Karpas-422 (cell line): ENCODE measurements at places on chromosomes 6 and 20. TPM values are rescaled to one million over a fixed set of nuclear protein-coding genes. Genes with fewer than 3 reads are reported as not detected.
A peak's percentile ranks its signal among the peaks of the same experiment; 100 is the strongest.

The THEMIS gene
- total RNA-seq = not detected in 2 replicates

The RSPO4 gene
- total RNA-seq = not detected in 2 replicates

The TNFAIP3 gene
- 0.72 and 0.75 TPM in 2 replicates for total RNA-seq

The MAS1 gene
- not detected in 2 replicates for total RNA-seq

The COL12A1 gene
- total RNA-seq = not detected in 2 replicates

The MLIP gene
- total RNA-seq = not detected in 2 replicates

The DEFB124 gene
- not detected in 2 replicates for total RNA-seq

The OXT gene
- not detected in 2 replicates for total RNA-seq

The TMEM200A gene
- total RNA-seq = not detected in 2 replicates

The SLC22A16 gene
- total RNA-seq = not detected in 2 replicates

The OPN5 gene
- total RNA-seq = not detected in 2 replicates

The MDN1 gene
- total RNA-seq = 36.5 and 42.0 TPM in 2 replicates

The PACSIN1 gene
- total RNA-seq = not detected in 2 replicates

The KHDRBS2 gene
- total RNA-seq = 40.1 and 41.8 TPM in 2 replicates

The KCNQ5 gene
- 29.1 and 50.5 TPM in 2 replicates for total RNA-seq

The BPIFB4 gene
- total RNA-seq = not detected in 2 replicates

DNA sequence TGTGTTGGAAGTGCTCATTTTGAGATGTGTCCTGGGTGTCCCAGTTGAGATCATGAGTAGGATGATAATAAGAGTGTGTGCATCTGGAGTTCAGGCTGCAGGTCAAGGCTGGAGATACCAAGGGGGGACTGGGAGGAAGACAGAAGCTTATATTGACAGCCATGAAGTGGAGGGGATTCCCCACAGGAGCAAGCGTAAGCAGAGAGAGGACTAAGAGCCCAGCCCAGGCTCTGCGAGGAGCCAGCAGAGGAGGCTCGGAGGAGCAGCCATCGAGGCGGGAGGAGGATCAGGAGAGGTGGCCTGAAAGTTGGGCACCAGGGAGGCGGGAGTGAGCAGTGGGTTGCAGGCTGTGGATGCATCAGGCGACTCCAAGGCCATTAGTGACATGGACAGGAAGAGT is 116.2 kb downstream of the SLC24A3 start:
- DNase-seq = no peak

GRCh38 chr20:53847139-53847836 is 223.1 kb downstream of the BCAS1 start:
- no peak for DNase-seq

DNA sequence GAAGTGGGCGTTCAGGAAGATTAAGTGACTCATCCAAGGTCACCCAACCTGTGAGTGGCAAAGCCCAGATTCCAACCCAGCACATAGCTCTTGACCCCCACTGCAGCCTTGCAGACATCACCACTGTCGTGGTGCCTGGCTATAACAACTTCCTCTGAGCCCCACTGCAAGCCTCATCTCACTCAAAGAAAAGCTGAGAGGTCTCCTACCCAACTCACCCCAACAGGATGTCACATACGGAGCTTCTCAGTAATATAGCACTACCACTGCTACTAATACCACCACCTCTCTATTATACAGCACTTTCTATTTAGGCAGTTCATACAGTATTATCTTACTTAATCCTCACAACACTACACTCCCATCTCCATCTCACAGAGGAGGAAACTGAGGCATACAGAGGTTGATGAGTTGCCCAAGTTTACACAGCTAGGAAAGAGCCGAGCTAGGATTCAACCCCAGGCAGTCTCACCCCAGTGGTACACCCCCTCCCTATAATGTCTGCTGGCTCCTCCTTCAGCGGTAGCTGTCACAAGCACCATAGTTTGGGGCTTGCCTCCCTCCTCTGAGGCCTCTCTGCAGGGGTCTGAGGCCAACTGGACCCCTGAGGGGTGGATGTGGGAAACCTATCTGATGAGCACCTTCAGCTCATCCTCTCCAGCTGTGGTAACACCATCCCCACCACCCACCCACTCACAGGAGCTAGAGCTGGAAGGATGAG is 19.5 kb downstream of the TFEB start:
- DNase-seq = no peak

DNA sequence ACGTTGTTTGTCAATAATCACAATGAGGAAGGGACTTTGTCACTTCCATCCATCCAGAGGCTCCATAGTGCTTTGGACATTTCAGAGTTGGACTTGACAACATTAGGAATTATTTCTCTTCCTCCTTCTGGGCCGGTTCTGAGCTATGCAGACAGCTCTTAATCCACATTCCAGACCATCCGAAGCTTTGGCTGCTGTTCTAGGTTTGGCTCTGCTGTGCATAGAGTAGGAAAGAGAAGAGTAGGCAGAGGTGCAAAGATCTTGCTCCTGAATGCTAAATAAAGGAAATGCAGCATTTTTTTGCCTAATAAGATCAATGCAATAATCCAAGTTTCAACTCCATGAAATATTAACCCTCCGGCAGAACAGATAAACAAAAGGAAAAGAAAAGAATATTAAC is 251.8 kb upstream of the PRND start:
- DNase-seq = no peak

DNA sequence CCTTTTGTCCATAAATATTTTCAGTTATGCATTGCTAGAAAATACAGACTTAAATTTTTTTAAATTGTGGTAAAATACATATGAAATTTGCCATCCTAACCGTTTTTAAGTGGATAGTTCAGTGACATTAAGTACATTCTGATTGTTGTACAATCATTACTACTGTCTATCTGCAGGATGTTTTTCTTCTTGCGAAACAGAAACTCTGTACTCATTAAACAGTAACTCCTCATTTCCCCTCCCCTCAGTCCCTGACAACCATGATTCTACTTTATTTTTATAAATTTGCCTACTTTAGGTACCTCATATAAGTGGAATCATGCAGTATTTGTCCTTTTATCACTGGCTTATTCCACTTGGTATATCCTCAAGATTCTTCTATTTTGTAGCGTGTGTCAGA is 21.3 kb downstream of the TAF11 start:
- DNase-seq = no peak

GRCh38 chr6:148419430-148419829 is 76.8 kb downstream of the SASH1 start:
- DNase-seq = no peak

GRCh38 chr20:60295214-60295613 is 337.0 kb downstream of the CDH26 start:
- DNase-seq = no peak

DNA sequence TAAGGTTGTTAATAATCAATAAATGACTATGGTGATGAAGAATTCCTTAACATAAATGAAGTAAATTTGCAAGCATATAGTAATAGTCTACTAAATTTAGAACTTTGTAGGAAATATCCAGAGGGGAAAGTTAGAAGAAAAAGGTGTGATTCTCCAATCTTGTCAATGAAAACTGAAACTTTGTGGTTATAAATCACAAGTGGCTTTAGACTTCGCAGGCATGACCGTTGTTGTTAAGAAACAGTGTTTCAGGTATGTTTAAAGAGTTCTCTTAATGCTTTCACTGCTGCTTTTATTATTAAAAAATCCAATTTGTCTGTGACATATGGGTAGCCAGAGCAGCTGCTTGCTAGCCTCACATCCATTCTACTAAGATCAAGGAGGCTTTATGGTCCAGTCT is 475.6 kb upstream of the ADGRB3 start:
- no peak for DNase-seq

- peak; percentile 54 for DNase-seq
Measured at GRCh38 chr20:62860924-62861691, 514 bp downstream of the TCFL5 start.

GRCh38 chr6:38141085-38141484 is 321.6 kb downstream of the ZFAND3 start:
- no peak for DNase-seq

DNA sequence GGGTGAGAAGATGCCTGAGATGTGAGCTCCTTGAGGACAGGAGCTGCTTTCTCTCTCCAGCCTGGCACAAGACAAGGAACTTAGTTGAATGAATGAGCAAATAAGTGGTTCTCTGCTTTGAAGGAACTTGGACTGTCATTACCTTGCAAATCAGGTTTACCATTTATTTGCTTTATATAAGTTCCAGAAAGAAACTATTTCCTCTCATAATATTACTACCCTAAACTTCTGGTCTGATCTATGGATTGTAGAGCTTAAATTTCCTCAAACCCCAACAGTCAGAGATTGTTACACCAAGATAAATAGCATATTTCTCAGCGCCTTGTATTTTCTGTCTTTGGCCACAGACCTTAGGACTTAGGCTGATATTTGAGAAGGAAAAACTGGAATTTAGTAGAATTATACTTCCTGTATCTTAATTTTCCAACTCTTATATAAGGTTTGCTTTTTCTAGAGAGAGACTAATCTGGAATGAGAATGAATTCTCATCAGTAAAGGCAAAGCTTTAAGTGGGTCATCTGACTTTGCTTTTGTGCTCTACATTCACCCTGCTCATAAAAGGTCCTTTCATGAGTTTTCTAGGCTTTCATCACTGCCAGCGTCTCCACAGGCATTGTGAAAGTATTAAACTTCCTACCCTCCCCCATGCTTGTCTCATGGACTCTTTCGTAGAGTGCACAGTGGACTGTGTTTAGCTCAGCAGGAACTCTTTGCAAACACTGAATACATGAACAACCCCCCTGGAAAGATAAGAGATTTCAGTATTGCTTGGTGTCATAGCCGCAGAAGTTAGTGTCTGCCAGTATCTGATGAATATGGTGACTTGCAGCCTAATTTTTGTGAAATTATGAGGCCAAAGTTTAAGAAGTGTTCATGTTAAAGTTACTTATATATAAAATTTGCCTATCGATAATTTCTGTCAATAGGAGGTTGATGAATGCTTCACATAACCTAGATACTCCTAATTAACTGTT is 74.0 kb downstream of the PTPRA start:
- DNase-seq = no peak

DNA sequence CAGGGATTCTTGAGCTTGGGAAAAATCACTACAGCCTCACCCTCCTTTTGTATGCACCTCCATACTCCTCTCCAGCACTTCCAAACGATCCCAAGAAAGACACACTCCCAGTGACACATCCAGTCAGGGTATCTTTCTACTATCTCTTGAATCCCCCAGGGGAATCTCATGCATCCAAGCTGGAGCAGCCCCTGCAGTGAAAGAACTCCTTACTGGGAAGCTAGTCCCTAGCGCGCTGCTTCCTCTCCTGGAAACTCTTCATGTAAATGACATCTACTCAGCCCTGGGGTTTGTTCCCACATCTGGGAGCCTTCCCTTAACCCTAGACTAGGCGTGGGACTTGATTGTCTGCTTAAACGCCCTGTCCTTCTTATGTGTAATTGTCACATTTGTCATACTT is 329.1 kb upstream of the QKI start:
- no peak for DNase-seq

DNA sequence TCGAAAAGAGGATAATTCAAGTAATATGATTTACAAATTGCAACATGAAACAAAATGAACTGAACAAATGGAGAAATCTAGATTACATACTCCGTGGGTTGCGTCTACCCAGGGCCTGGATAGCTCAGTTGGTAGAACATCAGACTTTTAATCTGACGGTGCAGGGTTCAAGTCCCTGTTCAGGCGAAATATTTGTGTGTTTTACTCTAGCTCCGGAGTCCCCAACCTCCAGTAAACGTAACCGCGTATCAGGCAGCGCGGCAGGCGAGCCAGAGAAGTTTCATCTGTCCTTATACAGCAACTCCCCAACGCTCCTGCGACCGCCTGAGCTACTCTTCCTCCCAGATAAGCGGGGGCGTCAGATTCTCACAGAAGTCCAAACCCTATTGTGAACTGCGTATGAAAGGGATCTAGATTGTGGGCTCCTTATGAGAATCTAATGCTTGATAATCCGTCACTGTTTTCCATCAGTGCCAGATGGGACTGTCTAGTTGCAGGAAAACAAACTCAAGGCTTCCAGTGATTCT is 176.1 kb downstream of the TRIM27 start:
- DNase-seq = peak; percentile 55

- peak; percentile 62 for DNase-seq
Measured at GRCh38 chr6:34696189-34696738, 303 bp downstream of the ILRUN start.

GRCh38 chr6:33967966-33968724 is 164.3 kb upstream of the MLN start:
- peak; percentile 43 for DNase-seq

- no peak for DNase-seq
Measured at GRCh38 chr6:12277386-12277785, 12.8 kb upstream of the EDN1 start.

- DNase-seq = no peak
Measured at GRCh38 chr6:83868639-83869038, 9.2 kb downstream of the CYB5R4 start.

- no peak for DNase-seq
Measured at GRCh38 chr20:18052856-18053255, 4.9 kb downstream of the OVOL2 start.

GRCh38 chr6:92748131-92748530 is 671.2 kb downstream of the EPHA7 start:
- DNase-seq = no peak

DNA sequence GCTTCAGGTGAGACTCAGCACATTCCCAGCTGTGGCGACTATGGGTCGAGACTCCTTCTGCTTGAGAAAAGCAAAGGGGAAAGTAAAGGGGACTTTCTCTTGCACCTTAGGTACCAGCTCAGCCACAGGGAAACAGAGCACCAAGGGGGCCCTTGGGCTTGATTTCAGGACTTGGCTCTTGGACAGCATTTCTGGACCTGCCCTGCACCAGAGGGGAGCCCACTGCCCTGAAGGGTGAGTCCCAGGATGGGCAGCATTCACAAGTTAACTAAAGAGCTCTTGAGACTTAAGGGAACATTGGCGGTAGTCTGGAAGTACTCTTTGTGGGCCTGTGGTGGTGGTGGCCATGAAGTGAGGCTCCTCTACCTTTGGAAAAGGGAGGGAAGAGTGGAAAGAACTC is 50.3 kb upstream of the RCAN2 start:
- no peak for DNase-seq

- no peak for DNase-seq
Measured at GRCh38 chr20:3082955-3083952, 1.3 kb downstream of the AVP start.

GRCh38 chr20:43542161-43542560 is 16.7 kb upstream of the SGK2 start:
- DNase-seq = no peak

GRCh38 chr6:8335381-8335780 is 100.0 kb downstream of the SLC35B3 start:
- DNase-seq = no peak

GRCh38 chr6:160534050-160534696 is 129.9 kb downstream of the LPA start:
- peak; percentile 71 for DNase-seq

GRCh38 chr6:42436825-42437224 is 14.9 kb downstream of the TRERF1 start:
- no peak for DNase-seq

DNA sequence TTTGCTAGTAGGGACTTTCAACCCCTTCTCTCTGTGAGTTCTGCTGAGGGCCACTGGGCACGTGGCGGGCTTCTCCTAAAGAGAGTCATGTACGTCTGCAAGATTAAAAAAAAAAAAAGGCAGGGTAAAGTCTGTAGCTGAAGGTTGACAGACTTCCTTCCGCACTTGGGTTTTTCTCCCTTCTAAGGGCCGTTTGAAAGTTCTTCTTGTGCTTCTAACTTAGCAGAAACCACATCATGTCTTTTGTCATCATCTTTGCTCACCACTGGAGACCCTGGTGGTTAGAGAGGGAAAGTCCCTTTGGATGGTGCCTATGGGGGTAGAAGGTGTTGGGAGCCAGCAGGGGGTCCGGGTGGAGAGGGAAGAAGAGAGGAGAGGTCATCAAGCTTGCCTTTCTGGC is 31.4 kb downstream of the PRDM1 start:
- no peak for DNase-seq
